ENCODE measurements at places on chromosomes 2 and 18. TPM values are rescaled to one million over a fixed set of nuclear protein-coding genes. Genes with fewer than 3 reads are reported as not detected.

DNA sequence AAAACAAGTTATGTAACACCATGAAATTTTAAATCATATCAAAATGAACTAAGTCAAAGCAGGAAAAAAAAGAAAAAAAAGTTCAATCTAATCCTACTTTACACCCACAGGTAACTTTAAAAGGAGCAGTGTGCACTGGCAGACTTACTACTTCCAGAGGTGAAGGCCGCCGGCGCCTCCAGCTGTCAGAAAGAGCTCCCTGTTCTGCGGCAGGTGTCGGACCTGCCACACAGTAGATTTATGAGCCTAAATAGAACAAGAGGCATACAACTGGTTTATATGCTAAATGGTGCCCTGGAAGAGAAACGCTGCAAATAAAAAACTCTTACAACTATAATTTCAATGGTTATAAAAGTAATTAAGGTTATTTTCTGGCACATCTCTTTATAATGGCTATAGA is 23.1 kb upstream of the PNO1 start:
- no peak overlapping the region for H3K27ac ChIP-seq
- H3K4me3 ChIP-seq: no peak overlapping the region
- peaks cover 16% of the 10 kb centered on the region for H3K36me3 ChIP-seq
- no peak for DNase-seq
- H3K27me3 ChIP-seq: no peaks in the 10 kb centered on the region
- H3K4me1 ChIP-seq: no peaks in the 10 kb centered on the region

CCDC85A gene
- total RNA-seq: not detected

GRCh38 chr2:200744201-200744602 is 67.5 kb upstream of the BZW1 start:
- H3K4me3 ChIP-seq: no peak overlapping the region
- DNase-seq: no peak
- H3K4me1 ChIP-seq: no peaks in the 10 kb centered on the region
- H3K36me3 ChIP-seq: no peaks in the 10 kb centered on the region

DNA sequence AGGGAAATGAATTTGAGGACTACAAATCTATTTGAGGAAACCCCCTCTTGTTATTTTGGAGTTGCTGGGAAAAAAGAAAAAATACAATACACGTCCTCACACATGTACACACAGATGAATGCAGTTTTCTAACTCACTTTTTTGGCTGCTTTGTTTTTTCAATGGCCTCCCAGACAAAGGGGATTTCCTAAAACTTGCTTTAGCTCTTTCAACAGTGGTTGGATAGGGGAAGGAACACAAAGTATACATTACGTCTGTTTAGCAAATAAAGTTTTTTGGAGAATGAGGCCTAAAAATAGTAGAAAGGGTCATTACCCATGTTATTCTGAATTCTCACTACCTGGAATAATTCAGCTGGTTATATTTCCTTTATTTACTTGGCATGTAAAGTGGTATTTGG is 125.3 kb upstream of the ITGB6 start:
- peaks cover 83% of the 10 kb centered on the region for H3K4me1 ChIP-seq
- H3K4me3 ChIP-seq: no peak overlapping the region
- no peak for DNase-seq
- no peaks in the 10 kb centered on the region for H3K27me3 ChIP-seq
- H3K36me3 ChIP-seq: peaks cover 4% of the 10 kb centered on the region
- H3K27ac ChIP-seq: no peak overlapping the region

- no peaks in the 10 kb centered on the region for H3K36me3 ChIP-seq
- no peak for DNase-seq
- H3K4me3 ChIP-seq: peak overlapping the region; percentile 83
- H3K27ac ChIP-seq: peak overlapping the region; percentile 21
- H3K27me3 ChIP-seq: no peaks in the 10 kb centered on the region
These were observed 72.2 kb downstream of the PLB1 start for GRCh38 chr2:28568036-28568435.

All from activated CD4-positive, alpha-beta memory T cell treated with anti-CD3 and anti-CD28 coated beads for 36 hours (primary cell).